RKO (cell line): ENCODE measurements at places on chromosomes 16 and 17.

GRCh38 chr16:56874800-56875199, 9.8 kb downstream of the SLC12A3 start:
- peak; percentile 16 for DNase-seq

GRCh38 chr17:332558-333322, 19.9 kb downstream of the RPH3AL start:
- DNase-seq = no peak

GRCh38 chr17:19660219-19660870, 11.8 kb downstream of the ALDH3A2 start:
- DNase-seq = no peak

DNA sequence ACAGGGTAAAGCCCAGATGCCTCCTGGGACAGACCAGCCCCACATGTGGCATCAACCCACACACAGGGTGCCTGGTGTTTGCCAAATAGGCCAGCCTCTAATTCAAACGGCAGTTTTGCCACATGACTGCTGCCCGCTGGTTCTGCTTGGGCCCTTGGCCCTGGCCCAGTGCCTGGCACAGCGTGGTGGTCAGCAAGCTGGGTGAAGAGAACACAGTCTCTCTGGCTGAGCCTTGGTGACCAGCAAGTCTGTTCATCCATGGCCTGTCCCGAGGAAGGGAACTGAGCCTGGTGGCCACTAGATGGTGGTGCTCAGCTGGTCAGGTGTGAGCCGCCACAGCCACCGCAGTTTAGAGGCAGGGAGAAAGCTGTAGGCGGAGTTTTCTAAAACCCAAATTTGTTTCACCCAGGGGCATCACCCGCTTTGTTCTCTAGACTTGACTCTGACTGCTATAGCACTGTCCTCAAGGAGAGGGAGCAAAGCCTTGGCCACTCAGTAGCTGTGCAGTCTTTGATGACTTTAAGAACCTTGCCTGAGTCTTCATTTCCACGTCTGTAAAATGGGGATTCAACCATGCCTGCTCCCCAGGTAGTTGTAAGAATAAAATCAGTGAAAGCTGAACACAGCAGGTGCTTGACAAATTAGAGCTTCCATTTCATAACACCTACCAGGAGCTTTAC, 4.7 kb upstream of the GFAP start:
- peak; percentile 85 for DNase-seq

DNA sequence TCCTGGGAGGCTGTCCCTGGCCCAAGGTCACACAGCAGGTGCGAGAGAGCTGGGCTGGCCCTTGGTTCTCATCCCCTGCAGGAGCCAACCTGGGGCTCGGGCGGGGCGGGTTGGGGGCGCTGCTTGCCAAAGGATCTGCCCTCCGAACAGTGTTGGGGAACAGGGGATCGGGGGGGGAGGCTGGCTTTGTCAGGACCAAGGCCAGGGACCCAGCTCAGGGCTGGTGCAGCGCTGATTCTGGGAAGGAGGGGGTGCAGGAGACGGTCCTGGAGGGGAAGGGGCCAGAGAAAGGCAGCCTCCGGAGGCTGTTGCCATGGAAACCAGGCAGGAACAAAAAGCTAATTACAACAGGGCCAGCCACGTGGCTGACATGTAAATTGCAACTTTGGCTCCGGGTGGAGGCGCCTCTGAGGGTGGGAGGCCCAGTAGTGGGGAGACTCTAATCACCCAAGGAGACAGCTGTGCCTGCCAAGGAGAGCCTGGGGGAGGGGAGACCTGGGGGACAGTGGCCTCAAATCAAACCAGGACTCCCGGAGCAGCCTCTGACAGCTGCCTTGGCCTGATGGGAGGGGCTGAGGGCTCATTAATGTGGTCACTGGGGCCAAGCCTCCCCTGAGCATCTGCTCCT, 1.3 kb downstream of the TUBB3 start:
- DNase-seq = peak; percentile 73
